A549 treated with ZK216348 at 1 μM for 4 hours (cell line): ENCODE measurements at places on chromosomes 6 and 20. TPM values are rescaled to one million over a fixed set of nuclear protein-coding genes. Genes with fewer than 3 reads are reported as not detected.

KHDC1L gene
- total RNA-seq: 0.32 to 0.36 TPM in 2 of 5 replicates, not detected in the others

DAAM2 gene
- 0.02 to 0.04 TPM in 2 of 5 replicates, not detected in the others for total RNA-seq

MRPS26 gene
- total RNA-seq: 89.5 to 167 TPM (median 155 TPM) in 5 replicates

GSTA1 gene
- total RNA-seq: not detected in 5 replicates

GJA10 gene
- total RNA-seq: not detected in 5 replicates

FNDC1 gene
- total RNA-seq: 0.05 to 0.13 TPM (median 0.08 TPM) in 4 of 5 replicates, not detected in the other
